ENCODE measurements at places on chromosomes 6 and 20.

DNA sequence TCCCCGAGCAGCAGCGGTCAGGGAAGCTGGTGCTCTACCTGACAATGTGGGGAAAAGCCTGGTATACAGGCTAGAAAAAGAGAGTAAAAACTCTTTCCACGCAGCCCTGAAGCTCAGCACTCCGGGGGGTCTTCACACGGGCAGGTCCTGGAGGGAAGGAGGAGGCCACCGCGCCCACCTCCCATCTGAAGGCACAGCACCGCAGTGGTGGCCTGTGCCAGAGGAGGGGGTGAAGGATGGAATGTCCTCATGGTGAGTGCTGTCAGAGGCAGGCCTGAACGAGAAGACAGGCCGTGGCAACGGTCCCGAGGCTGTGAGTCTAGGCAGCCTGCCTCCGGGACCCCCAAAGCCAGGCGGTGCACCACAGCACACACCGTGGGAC, 5.8 kb downstream of the SLC2A4RG start:
- no peaks in the 10 kb centered on the region for H3K27me3 ChIP-seq
- H3K36me3 ChIP-seq: peaks cover 21% of the 10 kb centered on the region
- H3K4me1 ChIP-seq: peaks cover 13% of the 10 kb centered on the region

- no peak for DNase-seq
- no peaks in the 10 kb centered on the region for H3K36me3 ChIP-seq
- no peaks in the 10 kb centered on the region for H3K4me1 ChIP-seq
- no peaks in the 10 kb centered on the region for H3K27me3 ChIP-seq
- H3K4me3 ChIP-seq: no peak overlapping the region
- H3K27ac ChIP-seq: no peak overlapping the region
Measured at GRCh38 chr6:51292659-51293058, 474.0 kb downstream of the TFAP2B start.

- no peak overlapping the region for H3K27ac ChIP-seq
- no peaks in the 10 kb centered on the region for H3K4me1 ChIP-seq
- H3K4me3 ChIP-seq: no peak overlapping the region
- no peaks in the 10 kb centered on the region for H3K27me3 ChIP-seq
- no peaks in the 10 kb centered on the region for H3K36me3 ChIP-seq
Measured at GRCh38 chr6:82507112-82507511, 143.5 kb downstream of the TPBG start.

GRCh38 chr6:14796974-14797762, 448.7 kb upstream of the JARID2 start:
- no peaks in the 10 kb centered on the region for H3K36me3 ChIP-seq
- no peak overlapping the region for H3K4me3 ChIP-seq
- DNase-seq: no peak
- H3K27me3 ChIP-seq: no peaks in the 10 kb centered on the region
- H3K27ac ChIP-seq: no peak overlapping the region

GRCh38 chr6:107820338-107821261, 3.5 kb downstream of the SCML4 start:
- peak overlapping the region; percentile 15 for H3K4me3 ChIP-seq
- no peaks in the 10 kb centered on the region for H3K36me3 ChIP-seq
- no peaks in the 10 kb centered on the region for H3K27me3 ChIP-seq
- H3K4me1 ChIP-seq: peaks cover 9% of the 10 kb centered on the region
- peak; percentile 57 for DNase-seq
- H3K27ac ChIP-seq: no peak overlapping the region

DNA sequence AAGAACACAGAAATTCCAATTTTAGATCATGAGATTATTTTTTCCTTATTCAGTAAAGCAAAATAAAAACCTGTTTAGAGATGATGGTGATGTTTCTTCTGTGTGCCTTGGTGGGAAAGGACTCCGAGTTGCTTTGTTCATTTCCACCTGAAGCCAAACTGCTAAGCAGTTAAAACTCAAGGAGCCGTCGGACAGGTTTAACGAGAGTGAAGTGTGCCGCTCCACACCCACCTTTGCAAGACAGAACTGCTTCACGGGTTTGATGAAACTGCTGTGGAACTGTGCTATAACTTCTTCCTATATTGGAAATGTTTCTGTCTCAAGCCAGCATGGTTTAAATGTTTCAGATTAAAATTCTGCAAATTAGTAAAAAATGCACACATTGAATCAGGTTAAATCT, 9.2 kb upstream of the DSP start:
- no peaks in the 10 kb centered on the region for H3K27me3 ChIP-seq
- DNase-seq: peak; percentile 92
- H3K36me3 ChIP-seq: no peaks in the 10 kb centered on the region
- no peak overlapping the region for H3K4me3 ChIP-seq
- H3K27ac ChIP-seq: peak overlapping the region; percentile 63
- peaks cover 3% of the 10 kb centered on the region for H3K4me1 ChIP-seq

DNA sequence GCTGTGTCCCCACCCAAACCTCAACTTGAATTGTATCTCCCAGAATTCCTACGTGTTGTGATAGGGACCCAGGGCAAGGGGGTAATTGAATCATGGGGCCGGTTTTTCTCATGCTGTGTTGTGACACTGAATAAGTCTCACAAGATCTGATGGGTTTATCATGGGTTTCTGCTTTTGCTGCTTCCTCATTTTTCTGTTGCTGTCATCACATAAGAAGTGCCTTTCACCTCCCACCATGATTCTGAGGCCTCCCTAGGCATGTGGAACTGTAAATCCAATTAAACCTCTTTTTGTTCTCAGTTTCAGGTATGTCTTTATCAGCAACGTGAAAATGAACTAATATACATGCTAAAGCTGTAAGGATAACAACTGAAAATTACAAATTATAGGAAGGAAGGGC, 88.3 kb downstream of the CDYL start:
- H3K27me3 ChIP-seq: no peaks in the 10 kb centered on the region
- no peak overlapping the region for H3K4me3 ChIP-seq
- H3K36me3 ChIP-seq: no peaks in the 10 kb centered on the region

DNA sequence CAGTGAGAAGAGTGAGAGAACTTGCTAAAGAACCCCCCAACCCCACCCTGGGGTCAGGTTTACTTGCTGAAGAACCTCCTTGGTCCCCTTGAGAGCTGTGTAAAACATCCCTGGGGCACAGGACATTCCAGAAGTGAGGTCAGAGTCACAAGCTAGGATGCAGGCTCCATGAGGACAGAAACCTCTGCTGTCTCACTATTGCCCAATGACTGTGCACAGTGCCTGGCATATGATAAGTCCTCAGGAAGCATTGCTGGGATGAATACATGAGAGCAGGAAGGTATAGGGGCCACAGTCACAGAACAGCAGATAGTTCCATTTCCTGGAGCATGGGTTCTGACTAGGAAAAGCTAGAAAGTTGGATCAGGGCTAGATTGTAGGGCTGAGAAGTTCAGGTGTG, 18.4 kb downstream of the NT5E start:
- no peak overlapping the region for H3K27ac ChIP-seq
- no peak overlapping the region for H3K4me3 ChIP-seq
- H3K27me3 ChIP-seq: no peaks in the 10 kb centered on the region

DNA sequence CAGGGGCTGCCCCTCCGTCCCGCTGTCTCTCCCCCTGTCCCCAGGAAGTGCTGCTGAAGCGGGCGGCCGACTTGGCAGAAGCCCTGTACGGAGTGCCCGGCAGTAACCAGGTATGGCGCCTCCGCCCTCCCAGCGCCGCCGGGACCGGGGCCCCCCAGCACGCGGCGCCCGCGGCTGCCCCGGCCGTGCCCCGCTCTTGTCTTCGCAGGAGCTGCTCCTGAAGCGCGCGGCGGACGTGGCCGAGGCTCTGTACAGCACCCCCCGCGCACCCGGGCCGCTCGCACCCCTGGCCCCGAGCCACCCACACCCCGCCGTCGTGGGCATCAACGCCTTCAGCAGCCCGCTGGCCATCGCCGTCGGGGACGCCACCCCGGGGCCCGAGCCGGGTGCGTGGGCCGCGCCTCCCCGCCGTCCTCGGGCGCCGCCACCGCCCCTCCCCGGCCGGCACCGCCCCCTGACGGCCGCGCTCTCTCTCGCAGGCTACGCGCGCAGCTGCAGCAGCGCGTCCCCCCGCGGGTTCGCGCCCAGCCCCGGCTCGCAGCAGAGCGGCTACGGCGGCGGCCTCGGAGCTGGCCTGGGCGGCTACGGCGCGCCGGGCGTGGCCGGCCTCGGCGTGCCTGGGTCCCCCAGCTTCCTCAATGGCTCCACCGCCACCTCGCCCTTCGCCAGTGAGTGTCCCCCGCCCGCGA, 48.4 kb downstream of the CPXM1 start:
- H3K27me3 ChIP-seq: no peaks in the 10 kb centered on the region
- peaks cover 31% of the 10 kb centered on the region for H3K4me1 ChIP-seq
- DNase-seq: peak; percentile 54
- H3K36me3 ChIP-seq: no peaks in the 10 kb centered on the region
- no peak overlapping the region for H3K27ac ChIP-seq

DNA sequence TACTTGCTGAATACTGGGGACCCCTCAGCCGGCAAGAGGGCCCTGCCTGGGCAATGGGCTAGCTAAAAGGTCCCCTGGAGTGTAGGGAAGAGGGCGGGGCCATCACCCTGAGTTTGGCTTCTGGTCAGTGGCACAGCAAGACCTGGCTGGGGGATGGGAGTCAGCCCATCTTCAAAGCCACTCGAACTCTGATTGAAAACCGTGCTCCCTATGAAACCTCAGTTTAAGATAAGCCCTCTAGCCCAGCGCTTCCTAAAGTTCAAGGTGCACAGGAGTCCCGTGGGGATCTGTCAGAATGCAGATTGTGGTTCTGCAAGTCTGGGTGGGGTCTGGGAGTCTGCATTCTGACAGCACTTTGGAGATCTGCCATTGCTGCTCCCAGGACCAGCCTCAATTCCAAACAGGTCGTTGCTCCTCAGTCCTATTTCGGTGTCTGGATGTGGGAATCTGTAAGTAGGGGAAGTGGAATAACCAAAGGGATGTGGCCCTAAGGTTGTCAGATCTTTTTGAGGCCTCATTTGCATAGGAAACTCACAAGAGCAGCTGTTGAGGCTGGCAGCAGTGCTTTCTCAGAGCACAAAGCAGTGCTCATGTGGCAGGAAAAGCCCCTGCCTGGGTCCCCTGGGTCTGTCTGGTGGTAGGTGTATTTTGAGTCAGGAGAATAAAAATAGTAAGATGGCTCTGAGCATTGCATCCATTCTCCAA, 85.3 kb upstream of the SCP2D1 start:
- no peak overlapping the region for H3K4me3 ChIP-seq
- no peaks in the 10 kb centered on the region for H3K36me3 ChIP-seq
- H3K27ac ChIP-seq: no peak overlapping the region

GRCh38 chr6:31358302-31358701, 1.3 kb upstream of the HLA-B start:
- H3K4me3 ChIP-seq: no peak overlapping the region
- no peak overlapping the region for H3K27ac ChIP-seq
- no peak for DNase-seq
- no peaks in the 10 kb centered on the region for H3K36me3 ChIP-seq
- H3K27me3 ChIP-seq: no peaks in the 10 kb centered on the region
